ENCODE measurements at places on chromosomes 16 and 17.

GRCh38 chr16:65961476-65962143 lies 404.9 kb upstream of the CDH5 start:
- no peak for DNase-seq

DNA sequence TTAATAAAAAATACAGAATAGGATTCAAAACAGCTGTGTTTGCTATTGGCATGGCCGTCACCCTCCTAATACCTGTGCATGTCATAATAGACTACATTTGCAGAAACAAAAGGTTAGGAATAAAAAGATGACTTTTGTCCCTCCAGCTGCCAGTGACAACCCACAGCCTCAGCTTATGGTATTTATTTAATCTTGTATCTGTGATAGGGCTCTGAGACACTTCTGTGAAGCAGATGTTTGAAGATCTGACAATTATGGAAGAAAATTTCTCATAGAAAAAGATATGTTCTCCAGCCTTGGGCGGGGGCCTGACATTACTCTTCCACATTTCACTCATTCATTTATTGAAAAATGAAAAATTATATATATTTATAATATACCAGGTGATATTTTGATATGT lies 62.2 kb downstream of the PITPNC1 start:
- DNase-seq = no peak

GRCh38 chr16:84286578-84287240 lies 8.0 kb upstream of the WFDC1 start:
- DNase-seq = no peak

DNA sequence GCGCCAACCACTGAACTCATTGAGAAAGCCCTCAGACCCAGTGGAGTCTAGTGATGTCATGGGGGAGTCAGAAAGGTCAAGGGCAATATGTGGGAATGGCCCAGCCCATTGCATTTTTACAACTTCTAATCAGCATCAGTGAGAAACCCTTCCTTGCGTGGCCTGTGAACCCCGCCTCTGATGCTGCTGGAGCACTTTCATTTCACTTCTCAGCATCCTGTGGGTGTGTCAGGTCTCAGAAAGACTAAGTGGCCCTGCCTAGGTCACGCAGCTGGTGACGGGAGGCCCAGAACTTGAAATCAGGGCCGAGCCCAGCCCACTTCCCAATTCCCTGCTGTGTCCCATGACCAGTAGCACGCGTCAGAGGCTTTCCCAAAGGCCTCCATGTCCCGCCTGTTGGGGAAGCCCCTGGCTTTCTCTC lies 6.1 kb downstream of the DNAI2 start:
- peak; percentile 76 for DNase-seq

DNA sequence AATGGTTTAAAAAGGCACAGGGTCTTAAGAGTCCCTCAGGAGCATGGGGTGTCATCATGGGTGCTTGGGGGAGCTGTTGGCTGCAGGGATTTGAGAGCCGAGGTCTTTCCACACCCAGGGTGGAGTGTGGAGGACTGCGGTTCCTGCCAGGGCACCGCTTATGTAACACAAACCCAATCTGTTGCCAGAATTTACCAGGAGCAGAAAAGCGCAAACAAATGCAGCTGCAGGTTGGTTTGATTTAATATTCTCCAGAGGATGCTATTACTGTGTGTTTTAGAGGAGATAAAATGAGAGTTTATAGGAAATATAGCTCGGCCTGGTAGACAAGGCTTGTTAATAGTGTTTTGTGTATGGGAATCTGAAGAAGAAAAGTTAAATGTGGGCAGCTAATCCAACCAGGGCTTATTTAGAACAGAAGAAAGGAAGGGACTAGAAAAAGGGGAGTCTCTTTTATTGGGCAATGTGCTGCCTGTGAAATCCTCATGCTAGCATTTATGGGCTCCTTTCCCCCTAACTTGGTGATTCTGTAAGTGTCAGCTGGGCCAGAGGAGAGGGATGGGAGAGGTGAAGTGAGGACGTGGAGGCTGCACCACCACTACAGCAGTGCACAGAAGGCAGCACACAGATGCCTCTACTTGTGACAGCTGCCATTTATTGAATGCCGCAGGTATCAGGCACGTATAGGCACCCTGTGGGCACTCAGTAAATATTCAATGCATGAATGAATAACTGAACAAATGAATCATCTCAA lies 174.7 kb downstream of the KATNIP start:
- no peak for DNase-seq

GRCh38 chr17:78862073-78863023 lies 21.7 kb upstream of the USP36 start:
- DNase-seq = no peak

Measured in immature natural killer cell (primary cell).